ENCODE measurements at places on chromosomes 3 and 15. TPM values are rescaled to one million over a fixed set of nuclear protein-coding genes. Genes with fewer than 3 reads are reported as not detected.

Gene GNAT1
- not detected for total RNA-seq

Gene CYP1A1
- not detected for total RNA-seq

Gene STAB1
- 1.1 TPM for total RNA-seq

Gene MYD88
- 16.5 TPM for total RNA-seq

Gene CAND2
- 3.2 TPM for total RNA-seq

Gene GOLGA8N
- 3.5 TPM for total RNA-seq

Gene TNNC1
- 0.89 TPM for total RNA-seq

Data from smooth muscle cell of the umbilical artery (primary cell).